Epithelial cell of umbilical artery (primary cell): ENCODE measurements at places on chromosomes 2 and 18. TPM values are rescaled to one million over a fixed set of nuclear protein-coding genes. Genes with fewer than 3 reads are reported as not detected.

Gene PROKR1
- total RNA-seq, result not detected in 2 replicates

Gene AQP12A
- not detected in 2 replicates for total RNA-seq

Gene ORC2
- 22.4 and 24.5 TPM in 2 replicates for total RNA-seq

Gene MC4R
- not detected in 2 replicates for total RNA-seq

Gene SIX3
- not detected in 2 replicates for total RNA-seq

Gene RAB6C
- not detected in 2 replicates for total RNA-seq

Gene PPIG
- 20.5 and 32.8 TPM in 2 replicates for total RNA-seq

Gene OTX1
- total RNA-seq, result under 0.01 TPM in 1 of 2 replicates, not detected in the other

Gene ALPG
- total RNA-seq, result not detected in 2 replicates

Gene SPP2
- total RNA-seq, result not detected in 2 replicates

Gene IL1RL1
- 68.5 and 69.1 TPM in 2 replicates for total RNA-seq

Gene ATF2
- 41.9 and 60.3 TPM in 2 replicates for total RNA-seq

Gene MREG
- 3.6 and 4.4 TPM in 2 replicates for total RNA-seq

Gene SLC9A2
- total RNA-seq, result under 0.01 TPM in 1 of 2 replicates, not detected in the other

Gene LAMA3
- total RNA-seq, result 1.9 and 3.3 TPM in 2 replicates

Gene BARD1
- 17.2 and 25.2 TPM in 2 replicates for total RNA-seq

Gene PARD3B
- total RNA-seq, result 5.8 and 7.9 TPM in 2 replicates

Gene DCDC2C
- total RNA-seq, result not detected in 2 replicates

Gene LCLAT1
- total RNA-seq, result 13.3 and 17.6 TPM in 2 replicates

Gene ARHGAP15
- not detected in 2 replicates for total RNA-seq

Gene TPRKB
- total RNA-seq, result 50.3 and 56.2 TPM in 2 replicates

Gene YES1
- 189 and 380 TPM in 2 replicates for total RNA-seq

Gene PDK1
- 5.8 and 9.1 TPM in 2 replicates for total RNA-seq

Gene KLHL41
- total RNA-seq, result under 0.01 and 0.15 TPM in 2 replicates

Gene GCKR
- total RNA-seq, result 3.2 and 8.8 TPM in 2 replicates

Gene CAPN14
- total RNA-seq, result under 0.01 TPM in 2 replicates

Gene NT5C1B
- total RNA-seq, result not detected in 2 replicates

Gene SSB
- total RNA-seq, result 136 and 248 TPM in 2 replicates
